ENCODE measurements at places on chromosomes 1 and 21. TPM values are rescaled to one million over a fixed set of nuclear protein-coding genes. Genes with fewer than 3 reads are reported as not detected.

Gene LGR6
- total RNA-seq: 0.25 TPM

Gene GCSAML
- not detected for total RNA-seq

Gene WNT4
- not detected for total RNA-seq

Gene TTLL7
- not detected for total RNA-seq

Gene RGS13
- not detected for total RNA-seq

Gene GART
- 91.6 TPM for total RNA-seq

Gene DOP1B
- total RNA-seq: 15.4 TPM

Gene SYNC
- not detected for total RNA-seq

Gene RGS8
- not detected for total RNA-seq

Gene PERM1
- not detected for total RNA-seq

Gene VAMP3
- 53.7 TPM for total RNA-seq

Gene TEX38
- not detected for total RNA-seq

Gene TIMM17A
- total RNA-seq: 31.8 TPM

Gene CD1B
- not detected for total RNA-seq

Gene TGFB2
- total RNA-seq: 0.16 TPM

Gene FCRL4
- not detected for total RNA-seq

All from naive thymus-derived CD8-positive, alpha-beta T cell (primary cell).